Stimulated activated CD8-positive, alpha-beta memory T cell treated with anti-CD3 and anti-CD28 coated beads, Interleukin-15, amount 100 ng/mL, for 4 hours (primary cell): ENCODE measurements at places on chromosomes 5 and 9.

- no peak for DNase-seq
Observed at GRCh38 chr5:168651648-168652047, 72.5 kb upstream of the PANK3 start.

- no peak for DNase-seq
Observed at GRCh38 chr9:5651246-5651645, 22.3 kb downstream of the RIC1 start.

DNA sequence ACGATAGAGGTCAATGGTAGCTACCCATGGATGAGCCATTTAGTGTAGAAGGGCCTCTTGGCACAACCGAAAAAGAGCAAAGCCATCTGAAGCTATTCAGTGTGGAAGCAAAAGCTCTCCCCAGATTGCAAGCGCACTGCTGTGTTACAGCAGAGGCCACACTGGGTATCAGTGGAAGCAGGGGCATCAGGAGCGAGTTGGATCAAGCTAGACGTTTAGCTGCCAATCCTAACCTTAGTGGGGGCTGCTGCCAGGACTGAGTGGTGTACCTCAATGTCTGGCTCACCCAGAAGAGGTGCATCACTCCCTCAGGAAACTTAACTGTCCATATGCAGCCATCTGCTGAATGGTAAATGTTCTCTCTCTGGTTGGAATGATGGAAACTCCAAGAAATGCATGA, 44.5 kb downstream of the RAPGEF1 start:
- no peak for DNase-seq

GRCh38 chr5:74054641-74055421, 428.8 kb downstream of the ARHGEF28 start:
- no peak for DNase-seq

- DNase-seq: no peak
Observed at GRCh38 chr5:23675456-23675855, 168.0 kb downstream of the PRDM9 start.

GRCh38 chr9:75039801-75040200, 11.7 kb upstream of the CARNMT1 start:
- no peak for DNase-seq

DNA sequence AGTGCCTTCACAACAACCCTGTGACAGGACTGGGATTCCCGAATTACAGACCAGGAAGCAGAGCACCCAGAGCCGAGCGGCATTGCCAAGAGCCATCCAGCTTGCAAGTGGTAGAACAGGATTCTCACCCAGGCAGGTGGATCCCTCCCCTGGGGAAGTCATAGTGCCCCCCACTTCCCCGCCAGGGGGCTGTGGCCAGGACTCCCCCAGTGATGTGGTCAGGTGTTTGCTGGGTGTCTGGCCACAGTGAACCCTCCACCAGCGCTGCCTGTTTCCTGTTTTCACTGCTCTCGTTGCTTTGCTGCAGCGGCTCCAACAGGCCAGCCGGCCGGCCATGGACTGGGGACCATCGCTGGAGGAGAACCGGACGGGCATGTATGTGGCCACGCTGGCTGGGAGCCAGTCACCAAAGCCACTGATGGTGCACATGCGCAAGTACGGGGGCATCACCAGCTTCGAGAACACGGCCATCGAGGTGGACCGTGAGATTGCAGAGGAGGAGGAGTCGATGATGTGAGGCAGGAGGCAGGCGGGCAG, 19.3 kb downstream of the SLC6A7 start:
- DNase-seq: no peak

- no peak for DNase-seq
Observed at GRCh38 chr9:27497883-27498417, 26.1 kb upstream of the IFNK start.

DNA sequence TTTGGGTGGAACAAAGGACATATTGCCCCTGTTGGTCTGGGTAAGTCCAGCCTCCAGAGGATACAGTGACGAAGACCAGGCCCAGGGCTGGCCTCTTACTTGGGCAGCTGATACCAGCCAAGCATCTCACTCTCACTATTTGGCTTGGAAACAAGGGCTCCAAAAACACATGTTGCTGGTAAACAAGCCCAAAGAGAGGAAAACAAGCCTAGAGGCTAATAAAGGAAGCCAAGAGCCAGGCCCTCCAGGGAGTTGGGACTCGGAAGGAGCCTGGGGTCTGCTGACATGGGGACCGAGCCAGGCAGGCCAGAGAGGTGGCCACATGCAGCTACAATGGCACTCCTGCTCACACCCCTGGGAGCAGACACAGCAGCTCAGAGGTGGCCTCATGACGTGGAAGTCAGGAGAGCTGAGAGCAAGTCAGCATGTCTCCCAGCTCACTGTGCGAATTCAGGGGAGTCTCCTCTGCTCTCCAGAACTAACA, 5.7 kb downstream of the SPARC start:
- DNase-seq: no peak

GRCh38 chr5:173247041-173247440, 12.0 kb upstream of the NKX2-5 start:
- no peak for DNase-seq

DNA sequence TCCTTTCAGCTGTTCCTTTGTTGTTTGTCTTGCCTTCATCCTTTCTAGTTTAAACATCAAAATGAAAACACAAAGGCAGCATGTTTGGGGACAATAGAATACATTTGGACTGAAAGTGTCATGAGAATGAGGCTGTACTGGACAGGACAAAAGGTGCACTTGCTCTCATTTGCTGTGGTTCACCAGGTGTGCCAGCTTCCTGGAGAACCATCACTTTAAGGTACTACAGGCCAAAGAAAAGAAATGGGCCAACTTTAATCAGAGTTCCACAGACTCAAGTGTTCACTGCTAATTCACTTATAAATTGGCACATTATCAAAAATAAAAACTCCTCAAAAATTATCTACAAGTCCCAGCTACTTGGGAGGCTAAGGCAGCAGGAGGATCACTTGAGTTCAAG, 53.8 kb downstream of the ABHD17B start:
- DNase-seq: no peak

DNA sequence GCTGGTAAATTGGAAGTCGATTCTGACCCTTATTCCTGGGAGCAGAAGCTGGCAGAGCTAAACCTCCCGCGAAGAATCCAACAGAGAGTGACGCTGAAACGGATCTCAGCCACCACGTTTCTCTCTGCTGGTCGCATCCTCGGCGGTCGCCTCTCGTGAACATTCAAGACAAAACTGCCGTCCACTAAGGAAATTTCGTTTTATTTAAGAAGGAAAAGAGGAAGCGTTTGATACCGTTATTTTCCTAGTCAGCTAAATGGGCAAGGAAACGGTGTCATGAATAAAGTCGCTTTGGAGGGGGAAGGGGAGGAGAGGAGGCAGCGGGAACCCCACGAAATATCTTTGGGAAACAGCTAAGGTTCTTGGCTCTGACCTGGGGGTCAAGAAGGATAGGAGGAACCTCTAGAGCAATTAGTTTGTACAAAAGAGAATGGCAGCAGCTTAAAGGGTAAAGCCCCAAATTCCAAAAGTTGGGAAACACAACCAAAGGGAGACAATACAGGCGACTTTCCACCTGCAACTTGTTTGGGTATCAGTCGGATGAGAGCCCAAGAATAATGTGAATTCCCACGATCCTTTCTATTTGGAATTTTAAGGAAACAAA, 1.9 kb downstream of the FOXB2 start:
- no peak for DNase-seq

DNA sequence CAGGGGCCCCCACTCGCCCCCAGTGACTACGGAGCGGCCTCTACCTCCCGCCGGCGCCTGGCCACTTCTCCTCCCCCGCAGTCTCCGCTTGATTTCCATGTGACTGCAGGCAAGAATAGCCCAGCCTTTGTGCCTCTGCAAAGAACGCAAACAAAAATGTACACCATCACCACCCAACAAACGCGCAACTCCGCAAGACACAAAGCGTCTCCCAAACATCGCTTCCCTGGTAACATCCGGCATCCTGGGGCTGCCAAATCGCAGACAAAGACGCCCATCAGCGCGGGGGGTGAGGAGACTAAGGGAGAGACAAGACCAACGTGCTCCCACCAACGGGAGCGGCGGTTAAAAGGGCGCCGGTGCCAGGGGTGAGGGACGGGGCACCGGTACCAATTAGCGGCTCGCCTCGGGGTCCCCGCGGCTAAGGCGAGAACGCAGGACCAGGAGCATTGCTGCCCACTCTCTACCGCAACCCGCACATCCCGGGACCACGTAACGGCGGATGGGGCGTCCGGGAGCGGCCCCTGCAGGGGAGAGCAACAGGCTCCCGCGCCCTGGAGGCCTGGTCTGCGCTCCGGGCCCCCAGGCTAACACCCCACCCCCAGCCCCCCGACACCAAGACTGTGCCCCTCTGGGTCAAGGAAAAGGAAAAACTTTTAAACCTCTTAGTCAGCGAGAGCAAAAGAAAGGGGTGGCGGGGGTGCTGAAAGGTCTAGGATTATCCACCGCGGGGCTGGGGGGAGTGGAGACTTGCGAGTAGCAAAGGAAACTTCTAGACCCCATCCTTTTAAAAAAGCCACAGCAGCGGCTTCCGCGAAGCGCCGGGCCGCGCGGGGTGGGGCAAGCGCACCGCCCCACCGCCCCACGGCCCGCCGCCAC, 885 bp downstream of the MPDZ start:
- no peak for DNase-seq

- no peak for DNase-seq
Observed at GRCh38 chr5:158478139-158478538, 619.2 kb upstream of the CLINT1 start.

GRCh38 chr9:26637101-26637500, 255.5 kb downstream of the CAAP1 start:
- no peak for DNase-seq

DNA sequence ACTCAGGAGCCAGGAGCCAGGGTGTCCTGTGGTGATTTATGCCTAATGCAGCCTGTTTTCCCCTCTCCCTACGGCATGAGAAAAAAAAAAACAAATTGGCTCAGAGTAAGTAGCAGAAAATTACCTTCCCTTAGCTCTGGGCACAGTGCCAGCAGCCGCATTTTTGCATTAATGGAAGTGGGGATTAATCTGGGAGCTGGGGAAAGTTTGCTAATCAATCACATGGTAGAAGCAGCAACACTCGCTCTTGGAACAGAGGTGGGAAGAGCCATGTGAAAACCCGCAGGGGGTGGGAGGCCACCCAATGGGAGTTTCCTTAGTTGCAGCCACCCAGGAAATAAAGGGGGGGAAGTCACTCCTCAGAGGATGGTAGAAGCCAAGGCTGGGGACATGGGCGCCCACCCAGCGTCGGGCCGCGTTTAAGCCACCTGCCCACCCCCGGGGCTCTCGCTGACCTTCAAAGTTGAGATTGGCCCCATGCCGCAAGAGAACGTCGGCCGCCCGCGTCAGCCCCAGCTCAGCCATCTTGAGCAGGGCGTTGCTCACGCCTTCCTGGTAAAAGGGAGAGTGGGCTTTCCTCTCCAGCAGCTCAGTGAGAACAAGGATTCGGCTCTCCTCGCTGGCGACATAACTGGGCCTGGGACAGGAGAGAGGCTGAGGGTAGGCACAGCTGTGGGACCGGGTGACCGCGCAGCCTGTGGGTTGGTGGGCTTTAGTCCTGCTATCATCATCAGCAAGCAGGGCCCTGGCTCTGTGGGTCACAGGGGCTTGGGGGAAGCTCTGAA, 1.7 kb downstream of the ASB6 start:
- DNase-seq: no peak

GRCh38 chr9:36934478-36935065, 99.5 kb downstream of the PAX5 start:
- DNase-seq: no peak

GRCh38 chr5:123951582-123951977, 439.6 kb downstream of the CSNK1G3 start:
- DNase-seq: no peak

- DNase-seq: no peak
Observed at GRCh38 chr5:74850789-74851425, 15.3 kb downstream of the FAM169A start.

GRCh38 chr5:143685246-143685815, 126.6 kb upstream of the HMHB1 start:
- no peak for DNase-seq

GRCh38 chr9:111994831-111995458, 98.3 kb downstream of the UGCG start:
- no peak for DNase-seq

- DNase-seq: no peak
Observed at GRCh38 chr9:92807031-92807756, 42.6 kb upstream of the BICD2 start.
